ENCODE measurements at places on chromosomes 2 and 18. TPM values are rescaled to one million over a fixed set of nuclear protein-coding genes. Genes with fewer than 3 reads are reported as not detected.

GRCh38 chr2:165287094-165287778, 48.0 kb downstream of the SCN2A start:
- no peak for DNase-seq

DNA sequence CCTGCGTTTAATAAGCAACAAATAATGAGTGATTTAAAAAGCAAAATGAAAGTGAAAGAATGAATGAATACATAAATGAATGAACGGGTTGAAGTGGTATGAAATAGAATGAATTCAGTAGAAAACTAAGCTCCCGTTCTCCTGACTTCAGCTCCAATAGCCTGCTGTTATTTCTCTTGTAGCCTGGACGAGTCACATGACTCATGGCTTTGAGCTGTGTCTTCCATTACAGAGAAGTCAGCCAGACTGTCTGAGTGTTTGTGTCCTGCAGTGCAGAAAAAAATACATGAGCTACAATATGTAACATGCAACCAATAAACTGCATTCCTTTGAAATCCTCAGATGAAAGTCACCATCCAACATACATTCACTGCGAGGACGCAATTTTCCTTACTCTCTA, 21.2 kb downstream of the SCG2 start:
- no peak for DNase-seq

GRCh38 chr18:67467188-67467587, 49.3 kb downstream of the DSEL start:
- no peak for DNase-seq

- DNase-seq: peak; percentile 93
Measured at GRCh38 chr2:14634489-14635390, 2.2 kb downstream of the LRATD1 start.

DNA sequence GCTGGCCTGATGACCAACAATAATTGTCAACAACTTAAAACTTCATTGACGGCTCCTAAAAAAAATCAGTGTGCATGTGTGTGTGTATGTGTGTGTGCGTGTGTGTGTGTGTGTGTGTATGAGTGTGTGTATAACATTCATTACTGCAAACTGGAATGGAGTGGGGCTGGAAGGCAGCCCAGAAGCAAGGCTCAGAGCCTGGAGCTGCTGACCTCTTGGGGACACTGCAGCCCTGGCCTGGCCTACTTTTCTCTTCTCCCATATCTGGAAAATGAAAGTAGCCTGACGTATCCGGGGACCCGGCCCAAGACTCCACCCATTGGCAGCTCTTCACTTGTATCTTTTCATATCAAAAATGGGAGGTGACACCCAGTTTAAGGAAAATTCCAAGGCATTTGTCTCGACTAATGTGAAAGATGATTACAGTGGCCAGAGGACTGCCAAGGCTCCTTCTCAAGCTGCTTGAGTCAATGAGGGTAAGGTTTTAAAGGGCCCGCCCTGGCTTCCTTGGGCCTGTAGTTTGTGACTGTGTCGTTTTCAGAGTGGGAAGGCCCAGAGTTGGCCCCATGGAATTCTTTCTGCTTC, 72.4 kb upstream of the IL1R1 start:
- peak; percentile 62 for DNase-seq

GRCh38 chr18:72840109-72840508, 27.7 kb downstream of the NETO1 start:
- no peak for DNase-seq

GRCh38 chr2:7161501-7161900, 244.3 kb downstream of the RNF144A start:
- DNase-seq: no peak

GRCh38 chr2:62456721-62457539, 49.1 kb downstream of the TMEM17 start:
- DNase-seq: peak; percentile 75

DNA sequence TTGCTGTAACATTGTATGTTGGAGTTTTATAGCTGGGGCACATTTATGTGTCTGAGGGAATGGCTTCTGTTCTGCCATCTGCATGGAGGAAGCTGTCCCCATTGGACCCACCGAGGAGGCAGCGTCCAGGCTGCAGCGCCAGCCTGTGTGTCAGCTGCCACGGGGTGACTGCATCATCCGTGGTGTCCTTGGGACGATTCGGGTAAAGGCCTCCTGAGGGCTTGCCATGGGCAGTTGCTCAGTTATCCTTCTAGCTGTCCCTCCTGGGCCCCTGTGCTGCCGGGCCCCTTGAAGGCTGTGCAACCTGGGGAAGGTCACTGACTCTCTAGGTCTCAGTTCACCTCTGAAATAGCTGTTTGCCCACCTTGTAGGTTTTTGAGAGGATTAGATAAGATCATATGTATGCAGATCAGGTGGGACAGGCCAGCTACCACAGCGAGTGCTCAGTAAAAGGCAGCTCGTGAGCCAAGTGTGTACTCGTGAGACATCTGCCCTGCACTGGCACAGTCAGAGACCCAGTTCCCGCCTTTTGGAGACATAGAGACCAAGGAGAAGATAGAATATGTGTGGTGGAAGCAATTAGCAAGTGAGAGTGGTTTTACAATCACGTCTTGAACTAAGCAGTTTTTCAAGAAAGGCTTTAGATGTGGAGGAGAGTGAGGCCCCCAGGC, 10.6 kb downstream of the LDLRAD4 start:
- no peak for DNase-seq

GRCh38 chr18:13465476-13465875, 246.9 kb downstream of the LDLRAD4 start:
- no peak for DNase-seq

DNA sequence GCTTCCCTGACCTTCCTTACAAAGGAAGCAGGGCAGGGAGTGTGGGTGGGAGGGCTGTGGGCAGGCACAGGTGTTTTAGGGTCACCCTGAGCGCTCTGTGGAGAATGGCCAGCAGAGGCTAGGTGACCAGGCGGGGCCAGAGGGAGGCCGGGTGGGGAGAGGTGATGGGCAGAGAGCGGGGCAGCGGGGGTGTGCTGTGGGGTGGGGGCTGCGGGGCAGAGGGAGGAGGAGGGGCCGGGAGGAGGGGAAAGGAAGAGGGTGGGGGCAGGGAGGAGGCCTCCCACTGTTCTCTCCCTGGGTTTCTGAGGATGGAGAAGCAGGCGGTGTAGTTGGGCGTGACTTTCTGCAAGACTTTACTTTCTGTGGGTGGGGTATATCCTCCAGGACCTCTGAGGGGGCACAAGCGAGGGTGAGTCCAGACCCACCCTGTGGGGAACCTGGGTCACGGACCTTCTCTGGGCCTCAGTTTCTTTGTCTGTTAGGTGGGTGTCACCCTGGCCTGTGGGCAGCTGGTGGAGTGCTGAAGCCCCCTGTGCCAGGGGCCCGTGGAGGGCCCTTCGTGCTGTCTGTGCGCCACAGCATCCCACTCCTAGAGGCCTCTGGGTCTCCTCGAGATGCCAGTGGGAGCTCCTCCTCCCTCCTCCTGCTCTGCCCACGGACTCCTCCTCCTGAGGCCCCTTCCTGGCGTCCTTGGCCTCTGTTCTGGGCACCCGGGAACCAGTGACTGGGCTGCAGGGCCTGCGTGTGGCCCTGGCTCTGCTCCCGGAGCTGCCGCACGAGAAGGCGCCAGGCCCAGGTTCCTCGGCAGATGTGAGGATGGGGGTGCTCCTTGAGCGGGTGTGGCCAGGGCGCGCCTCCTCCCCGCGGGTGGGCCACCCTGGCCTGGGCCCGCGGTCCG, 6.3 kb upstream of the NEU4 start:
- DNase-seq: no peak

DNA sequence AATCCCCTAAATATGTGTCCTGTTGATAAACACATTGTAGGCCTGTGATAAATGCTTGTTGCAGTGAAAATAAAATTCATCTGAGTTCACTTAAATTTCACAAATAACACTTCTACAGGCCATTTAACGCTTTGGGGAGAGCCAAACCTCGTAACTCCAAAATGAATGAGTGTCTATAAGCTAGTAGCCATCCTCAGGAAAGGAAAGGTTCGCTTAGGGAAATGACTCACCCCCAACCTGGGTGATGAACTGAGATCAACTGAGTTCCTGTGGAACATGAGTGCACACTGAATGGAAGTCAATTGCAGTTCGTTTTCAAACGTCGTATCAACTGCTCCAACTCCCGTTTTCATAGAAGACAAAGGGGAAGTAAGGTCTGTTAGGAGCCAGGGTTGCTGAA, 527.6 kb upstream of the ID2 start:
- DNase-seq: no peak

GRCh38 chr2:236809716-236810115, 240.1 kb downstream of the ACKR3 start:
- DNase-seq: no peak

- DNase-seq: no peak
Measured at GRCh38 chr2:99373144-99373543, 36.0 kb downstream of the EIF5B start.

DNA sequence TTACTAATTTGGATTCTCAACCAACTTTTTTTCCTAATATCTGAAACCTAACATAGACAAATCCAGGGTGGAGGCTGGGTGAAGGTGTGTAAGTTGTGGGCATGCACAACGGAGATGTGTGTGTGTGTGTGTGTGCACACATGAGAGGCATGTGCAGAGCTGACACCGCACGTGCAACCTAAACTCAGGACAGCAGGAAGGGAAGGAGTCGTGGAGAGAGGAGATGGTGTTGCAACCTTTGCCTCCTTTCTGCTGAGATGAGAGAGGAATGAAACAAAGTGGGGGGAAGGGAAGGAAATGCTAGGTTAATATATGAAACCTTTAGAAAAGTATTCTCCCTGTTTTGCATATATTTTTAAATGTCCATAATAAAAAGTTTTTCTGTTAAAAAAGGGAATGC, 64.7 kb downstream of the KCTD1 start:
- DNase-seq: no peak

GRCh38 chr18:75216212-75216910, 5.8 kb downstream of the TSHZ1 start:
- no peak for DNase-seq

Gene MSH6
- total RNA-seq: 16.4 TPM

Gene VIL1
- 488 TPM for total RNA-seq

Gene ILKAP
- 38.6 TPM for total RNA-seq

Gene ECEL1
- not detected for total RNA-seq

Gene SLC20A1
- total RNA-seq: 61.6 TPM

Gene NRP2
- total RNA-seq: 3.8 TPM

Gene SOX11
- total RNA-seq: 0.78 TPM

Gene LCT
- 0.27 TPM for total RNA-seq

Gene C2orf42
- 7.8 TPM for total RNA-seq

Gene ABCG8
- total RNA-seq: 0.67 TPM

Gene CXCR1
- 0.11 TPM for total RNA-seq

All from left colon (tissue), 2 donors.